ENCODE measurements at places on chromosomes 16 and 17.

GRCh38 chr17:49557312-49558024, 18.2 kb upstream of the NXPH3 start:
- no peak for DNase-seq

DNA sequence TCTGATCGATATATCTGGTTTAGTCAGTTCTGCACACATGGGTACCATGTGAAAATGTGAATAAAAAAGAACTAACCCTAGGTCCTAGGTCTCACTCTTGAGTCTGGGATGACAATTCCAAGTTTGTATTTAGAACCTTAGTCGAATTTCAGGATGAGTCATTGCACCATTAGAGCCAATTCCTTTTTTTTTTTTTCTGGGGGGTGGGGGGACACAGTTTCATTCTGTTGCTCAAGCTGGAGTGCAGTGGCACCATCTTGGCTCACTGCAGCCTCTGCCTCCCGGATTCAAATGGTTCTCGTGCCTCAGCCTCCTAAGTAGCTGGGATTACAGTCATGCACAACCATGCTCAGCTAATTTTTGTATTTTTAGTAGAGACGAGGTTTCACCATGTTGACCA, 41.6 kb downstream of the SPAG9 start:
- DNase-seq, result no peak

GRCh38 chr17:72430611-72431432, 310.0 kb downstream of the SOX9 start:
- DNase-seq, result no peak

- no peak for DNase-seq
These were observed 97.9 kb downstream of the ADCY9 start for GRCh38 chr16:4018391-4018790.

- DNase-seq, result no peak
These were observed 5.7 kb downstream of the ZNF319 start for GRCh38 chr16:57994778-57995177.

- DNase-seq, result no peak
These were observed 11.6 kb downstream of the COTL1 start for GRCh38 chr16:84606081-84606875.

DNA sequence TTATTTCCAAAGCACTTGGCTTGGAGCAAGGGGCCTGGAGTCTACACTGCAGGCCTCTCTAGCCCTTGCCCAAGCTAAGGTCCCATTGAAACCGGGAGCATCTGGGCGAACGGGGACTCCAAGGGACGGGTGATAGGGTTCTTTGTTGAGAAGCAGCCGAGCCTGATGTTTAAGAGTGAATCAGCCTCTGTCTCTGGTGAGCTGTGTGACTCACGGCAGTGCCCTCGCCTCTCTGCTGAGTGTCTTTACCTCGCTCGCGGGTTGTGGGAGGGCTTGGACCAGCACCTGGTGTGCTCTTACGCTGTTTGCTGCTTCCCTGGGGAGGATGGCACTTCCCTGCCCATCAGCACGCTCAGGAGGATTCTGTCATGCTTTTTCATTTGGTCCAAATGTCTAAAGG, 1.3 kb downstream of the HGS start:
- no peak for DNase-seq

DNA sequence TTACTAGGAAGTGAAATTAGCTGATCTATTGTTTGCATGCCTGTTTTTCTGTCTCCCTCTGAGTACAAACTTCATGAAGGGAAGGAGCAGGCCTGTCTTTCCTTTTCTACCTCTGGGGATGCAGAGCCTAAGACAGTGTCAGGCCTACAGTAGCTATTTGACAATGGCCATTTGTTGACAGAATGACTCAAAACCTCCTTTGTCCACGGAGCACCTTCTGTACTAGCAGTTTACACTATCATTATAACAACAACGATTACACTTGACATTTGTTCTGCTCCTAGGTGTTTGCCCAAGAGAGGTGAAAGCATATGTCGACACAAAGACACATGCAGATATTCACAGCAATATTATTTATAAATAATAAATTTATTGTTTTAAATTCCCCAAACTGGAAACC, 132.3 kb upstream of the IRX3 start:
- DNase-seq, result no peak

DNA sequence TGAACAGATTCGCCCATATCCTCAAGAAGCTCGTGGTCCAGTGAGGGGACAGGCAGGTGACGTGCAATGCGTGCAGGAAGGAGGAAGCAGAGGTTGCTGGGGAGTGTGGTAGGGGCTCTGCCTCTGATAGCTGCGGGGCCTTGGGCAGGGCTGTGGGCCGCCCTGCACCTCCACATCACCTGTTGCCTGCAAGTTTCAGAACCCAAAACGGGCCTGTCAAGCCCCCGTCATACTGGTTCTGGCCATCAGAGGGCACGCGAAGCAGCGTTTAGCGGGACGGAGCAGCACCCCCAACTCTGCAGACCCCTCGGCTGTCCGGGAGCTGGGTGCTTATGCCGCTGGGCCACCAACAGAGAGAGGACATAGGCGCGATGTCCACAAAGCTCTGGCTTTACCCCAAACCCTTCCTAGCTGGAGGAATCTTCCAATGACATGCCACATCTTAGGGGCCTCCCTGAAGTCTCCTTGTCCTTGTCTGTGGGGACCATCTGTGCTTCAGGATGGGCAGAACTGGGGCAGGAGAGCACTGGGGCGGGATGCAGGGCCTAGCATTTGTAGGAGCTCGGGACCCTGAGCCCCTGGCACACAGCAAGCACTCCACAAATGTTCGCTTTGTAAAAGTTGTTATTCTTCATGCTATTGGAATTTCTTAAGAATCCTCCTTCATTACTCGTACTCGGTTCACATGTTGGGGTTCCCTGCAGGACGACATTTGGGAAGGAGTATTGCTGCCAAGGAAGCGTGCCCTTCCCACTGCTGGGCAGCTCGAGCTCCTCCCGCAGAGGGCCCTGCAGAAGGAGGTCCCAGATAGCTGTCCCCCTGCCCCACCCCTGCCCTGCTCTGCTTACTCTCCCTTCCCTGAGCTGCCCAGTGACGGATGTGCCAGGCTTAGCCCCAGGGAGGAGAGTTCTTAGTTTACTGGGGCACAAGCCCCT, 64.3 kb downstream of the CNGB1 start:
- no peak for DNase-seq

GRCh38 chr16:79754501-79754900, 154.0 kb upstream of the MAF start:
- no peak for DNase-seq

DNA sequence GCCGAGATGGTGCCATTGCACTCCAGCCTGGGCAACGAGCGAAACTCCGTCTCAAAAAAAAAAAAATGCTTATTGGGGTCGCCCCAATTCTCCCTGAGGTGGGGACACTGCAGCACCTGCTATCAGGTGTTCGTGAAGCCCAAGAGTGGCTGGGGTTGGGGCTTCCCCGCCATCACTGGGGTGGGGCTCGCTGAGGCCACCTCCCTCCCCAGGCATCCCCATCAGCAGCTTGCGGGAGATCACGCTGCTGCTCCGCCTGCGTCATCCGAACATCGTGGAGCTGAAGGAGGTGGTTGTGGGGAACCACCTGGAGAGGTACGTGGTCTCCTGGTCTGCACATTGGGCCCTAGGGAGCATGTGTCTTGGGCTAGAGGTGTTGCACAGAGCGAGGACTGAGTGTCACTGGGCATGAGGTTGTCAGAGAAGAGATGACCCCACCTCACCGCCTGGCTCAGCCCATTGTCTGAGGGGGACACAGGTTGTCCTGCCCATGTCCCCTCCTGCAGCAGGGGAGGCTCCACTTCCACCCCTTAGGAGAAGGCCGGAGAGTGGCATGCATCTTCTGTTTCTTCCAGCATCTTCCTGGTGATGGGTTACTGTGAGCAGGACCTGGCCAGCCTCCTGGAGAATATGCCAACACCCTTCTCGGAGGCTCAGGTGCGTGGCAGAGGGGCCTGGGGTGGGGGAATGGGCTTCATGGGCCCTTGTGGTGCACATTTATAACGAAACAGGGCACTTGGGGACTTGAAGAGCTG, 4.9 kb downstream of the CDK10 start:
- no peak for DNase-seq

- no peak for DNase-seq
These were observed 23.1 kb upstream of the PHF12 start for GRCh38 chr17:28974451-28974850.

- DNase-seq, result no peak
These were observed 1.9 kb downstream of the GLIS2 start for GRCh38 chr16:4317532-4318450.

DNA sequence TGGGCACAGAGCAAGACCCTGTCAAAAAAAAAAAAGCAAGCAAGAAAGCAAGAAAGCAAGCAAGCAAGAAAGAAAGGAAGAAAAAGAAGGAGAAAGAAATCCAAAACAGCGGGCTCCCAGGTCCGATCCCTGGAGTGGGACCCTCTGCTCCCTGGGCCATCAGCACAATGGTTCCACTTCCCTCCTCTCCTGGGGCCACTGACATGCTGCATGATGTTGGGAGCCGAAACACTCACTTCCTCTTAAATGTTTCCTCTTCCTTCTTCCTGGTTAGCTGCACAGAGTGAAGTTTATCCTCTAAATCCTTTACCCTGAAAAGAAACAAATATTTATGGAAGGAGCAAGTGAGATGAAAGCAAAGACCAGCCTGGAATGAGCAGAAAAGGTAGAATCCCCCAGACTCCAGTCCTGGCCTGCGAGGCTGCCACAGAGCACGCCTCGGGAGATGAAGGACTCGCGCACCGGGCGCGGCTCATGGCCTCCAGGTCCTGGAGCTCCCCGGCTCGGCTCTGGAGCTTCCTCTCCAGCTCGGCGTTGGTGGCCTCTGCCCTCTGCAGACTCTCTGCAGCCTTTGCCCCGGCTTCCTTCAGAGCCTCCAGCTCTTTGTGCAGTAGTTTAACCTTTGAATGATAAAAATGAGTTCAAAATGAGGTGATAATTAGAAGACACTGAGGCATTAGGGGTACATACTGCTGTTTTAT, 19.0 kb downstream of the CCDC57 start:
- DNase-seq, result no peak

- DNase-seq, result no peak
These were observed 327.9 kb downstream of the SLC39A11 start for GRCh38 chr17:72764632-72765041.

DNA sequence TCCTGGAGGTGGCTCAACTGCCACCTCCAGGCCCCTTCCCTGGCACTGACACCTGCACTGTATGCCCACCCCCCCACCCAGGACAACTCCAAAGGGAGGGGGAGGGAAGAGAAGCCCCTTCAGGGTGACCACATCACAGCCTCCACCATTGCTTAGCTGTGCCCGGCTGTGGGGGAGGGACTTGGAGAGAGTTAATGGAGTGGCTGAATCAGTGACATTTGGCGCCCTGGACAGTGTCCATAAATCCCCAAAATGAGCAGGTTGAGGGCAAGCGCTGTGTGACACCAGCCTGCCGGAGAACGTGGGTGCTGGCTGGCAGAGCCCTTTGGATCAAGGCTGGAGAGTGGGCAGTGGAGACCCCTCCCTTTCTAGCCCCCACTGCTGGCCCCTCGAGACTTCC, 883 bp downstream of the USH1G start:
- DNase-seq, result no peak

- no peak for DNase-seq
These were observed 39.7 kb downstream of the XYLT1 start for GRCh38 chr16:17431012-17431411.

DNA sequence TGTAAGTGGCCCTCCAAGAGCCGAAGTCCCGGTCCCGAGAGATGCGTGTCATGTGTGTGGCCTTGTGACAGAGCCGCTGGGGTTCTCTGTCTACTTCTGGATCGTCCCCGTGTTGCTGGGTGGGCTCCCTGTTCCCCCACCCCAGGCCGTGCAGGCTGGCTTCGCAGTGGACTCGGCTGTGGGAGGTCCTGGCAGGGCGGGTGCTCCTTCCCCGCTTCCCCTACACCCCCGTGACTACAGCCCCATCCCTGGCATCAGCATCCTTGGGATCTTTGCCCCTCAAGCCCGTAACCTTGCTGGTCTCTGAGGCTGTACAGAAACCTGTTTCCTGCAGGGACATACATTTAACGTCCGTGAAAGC, 136.3 kb downstream of the BANP start:
- DNase-seq, result no peak

- DNase-seq, result no peak
These were observed 10.7 kb downstream of the ENGASE start for GRCh38 chr17:79085154-79085920.

- no peak for DNase-seq
These were observed 26.9 kb downstream of the LDHD start for GRCh38 chr16:75089486-75090202.

- no peak for DNase-seq
These were observed 611 bp downstream of the SMARCE1 start for GRCh38 chr17:40646791-40647623.

- no peak for DNase-seq
These were observed 10.5 kb upstream of the QRICH2 start for GRCh38 chr17:76318586-76318985.

- DNase-seq, result no peak
These were observed 410 bp upstream of the HOXB5 start for GRCh38 chr17:48593840-48594537.

- no peak for DNase-seq
These were observed 14.5 kb downstream of the ABCA9 start for GRCh38 chr17:69046121-69046807.

GRCh38 chr16:79155904-79156303, 444.6 kb downstream of the MAF start:
- DNase-seq, result no peak

DNA sequence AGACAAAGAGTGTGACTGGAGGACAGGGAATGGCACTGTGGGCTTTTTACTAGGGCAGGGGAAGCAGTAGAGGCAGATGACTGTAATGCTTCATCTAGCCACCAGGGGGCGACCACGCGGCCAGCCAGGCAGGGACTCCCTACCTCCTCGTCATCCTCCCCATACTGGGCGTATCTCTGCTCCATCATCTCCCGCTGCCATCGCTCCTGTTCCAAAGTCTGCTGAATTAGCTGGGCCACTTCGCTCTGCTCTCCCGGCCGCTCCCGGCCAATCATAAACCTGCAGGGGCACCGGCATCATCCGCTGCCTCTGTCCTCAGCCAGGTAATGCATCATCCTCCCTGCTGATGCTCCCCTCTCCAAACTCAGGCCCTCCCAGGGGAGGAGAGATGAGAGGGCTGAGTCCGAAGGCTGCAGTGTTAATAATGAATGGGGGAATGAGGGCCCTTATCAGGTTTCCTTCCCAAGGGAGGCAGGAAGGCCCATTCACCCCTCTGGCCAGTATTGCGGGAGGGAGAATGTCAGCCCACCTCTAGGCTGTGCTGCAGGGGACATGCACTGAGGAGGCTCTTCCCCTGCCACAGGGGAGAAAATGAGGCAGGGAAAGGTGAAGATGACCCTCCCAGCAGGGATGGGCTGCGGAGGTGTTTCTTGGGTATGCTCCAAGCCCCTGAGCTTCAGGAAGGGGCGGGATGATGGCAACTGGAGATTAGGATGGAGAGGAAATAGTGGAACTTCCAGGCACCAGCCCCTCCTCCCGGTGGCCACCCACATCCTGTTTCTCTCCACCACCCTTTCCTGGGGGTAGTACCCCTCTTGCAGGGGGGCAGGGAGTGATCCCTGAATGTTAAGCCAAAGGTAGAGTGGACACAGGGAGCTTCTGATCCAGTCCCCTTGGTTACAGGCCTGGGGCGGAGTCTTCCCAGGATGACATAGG, 10.3 kb upstream of the SAMD14 start:
- DNase-seq, result no peak

All from esophagus squamous epithelium (tissue), 5 donors.